Retina (tissue), 1 donor: ENCODE measurements at places on chromosomes 1 and 21.

- no peak for DNase-seq
These were observed 13.1 kb upstream of the UBR4 start for GRCh38 chr1:19222979-19223824.

GRCh38 chr1:161691846-161692245 lies 15.2 kb upstream of the FCRLA start:
- DNase-seq, result no peak

GRCh38 chr1:115423776-115424175 lies 85.7 kb upstream of the NGF start:
- no peak for DNase-seq

GRCh38 chr1:44932151-44932550 lies 54.2 kb downstream of the EIF2B3 start:
- no peak for DNase-seq

GRCh38 chr1:201606623-201607022 lies 67.7 kb downstream of the NAV1 start:
- no peak for DNase-seq

DNA sequence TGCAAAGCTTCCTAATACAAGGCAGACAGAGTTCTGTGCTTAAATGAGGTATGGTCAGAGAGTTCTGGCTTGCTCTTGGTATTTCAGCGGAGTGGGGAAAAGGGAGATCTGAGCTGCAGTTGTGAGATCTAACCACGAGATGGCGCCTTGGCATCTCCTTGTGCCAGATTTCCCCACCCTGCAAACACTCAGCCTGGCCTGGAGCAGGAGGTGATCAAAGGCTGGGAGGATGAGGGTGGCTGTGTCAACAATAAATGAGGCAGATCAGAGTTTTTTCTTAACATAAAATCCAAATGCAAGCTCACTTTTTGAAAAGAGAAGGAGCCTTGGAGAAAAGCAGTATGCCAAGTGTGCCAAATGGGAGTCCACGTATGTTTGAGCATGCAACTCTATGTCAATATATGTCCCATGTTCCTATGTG lies 4.1 kb upstream of the TFAP2E start:
- DNase-seq, result peak; percentile 92
